Activated CD4-positive, alpha-beta T cell treated with anti-CD3 and anti-CD28 coated beads, Interleukin-10, Interleukin-2, amounts not matched to agents 100 ng/mL and 50 ng/mL, durations not matched to agents 16 hours and 8 hours (primary cell): ENCODE measurements at places on chromosomes 4 and X.

DNA sequence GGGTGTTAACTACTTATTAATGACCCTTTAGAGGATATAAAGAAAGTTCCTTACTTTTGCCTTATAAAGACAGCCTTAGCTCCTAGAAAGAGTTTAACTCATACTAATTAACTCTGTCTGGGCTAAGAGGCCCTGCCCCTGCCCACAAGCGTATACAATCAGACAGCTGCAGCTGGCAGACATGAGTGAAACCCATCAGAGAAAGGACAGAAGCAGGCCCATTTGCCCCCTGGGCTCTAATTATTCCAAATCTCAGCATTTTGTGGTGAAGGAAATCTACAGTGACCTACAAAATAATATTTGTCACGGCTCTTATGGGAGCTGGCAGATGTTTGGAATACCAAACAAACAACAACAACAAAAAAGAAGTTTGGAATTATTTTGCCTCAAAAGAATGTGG is 71.8 kb downstream of the CHRDL1 start:
- DNase-seq: no peak

GRCh38 chrX:25295466-25295865 is 279.7 kb upstream of the ARX start:
- DNase-seq: no peak

GRCh38 chr4:127993151-127993550 is 27.9 kb downstream of the ABHD18 start:
- no peak for DNase-seq

GRCh38 chr4:165922747-165923146 is 49.7 kb downstream of the TLL1 start:
- no peak for DNase-seq

GRCh38 chrX:18885328-18886004 is 98.4 kb downstream of the PHKA2 start:
- DNase-seq: peak; percentile 2

- no peak for DNase-seq
Observed at GRCh38 chrX:103889216-103889615, 57.2 kb upstream of the RAB9B start.

- DNase-seq: no peak
Observed at GRCh38 chrX:21944136-21944615, 3.7 kb downstream of the SMS start.

DNA sequence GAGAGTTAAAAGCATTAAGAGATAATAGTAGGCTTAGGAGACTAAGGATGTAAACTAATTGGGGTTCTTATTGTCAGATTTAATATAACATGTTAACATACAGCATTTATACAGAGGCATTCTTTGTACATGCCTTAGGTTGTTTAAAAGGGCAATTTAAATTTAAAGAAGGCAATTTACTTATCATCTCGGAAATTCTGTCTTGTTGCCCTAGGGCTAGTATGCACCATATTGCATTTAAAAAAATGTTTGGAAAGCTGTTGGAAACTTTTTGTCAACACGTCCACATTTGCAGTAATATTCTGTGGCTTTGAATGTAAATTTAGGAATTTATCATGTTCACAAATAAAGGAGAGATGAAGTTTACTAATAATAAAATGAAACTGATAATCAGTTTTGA is 25.5 kb downstream of the GALNT7 start:
- DNase-seq: no peak

DNA sequence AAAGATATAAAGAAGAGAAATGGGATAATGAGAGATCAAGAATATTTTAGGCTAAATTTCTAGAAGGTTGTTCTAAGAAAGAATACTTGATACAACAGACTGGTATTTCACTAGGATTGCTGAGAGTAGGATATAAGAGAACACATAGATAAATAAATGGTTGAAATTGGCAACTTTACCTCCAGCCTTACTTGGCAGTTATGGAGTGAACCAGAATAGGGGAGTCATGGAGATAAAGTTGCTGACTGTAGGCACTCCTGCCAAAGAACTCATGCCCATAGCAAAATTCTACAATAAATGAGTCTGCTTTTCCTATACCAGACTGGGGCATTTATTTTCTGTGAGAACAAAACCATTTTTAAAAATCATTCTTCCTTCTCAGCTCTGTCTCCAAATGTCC is 26.4 kb upstream of the MMRN1 start:
- no peak for DNase-seq

GRCh38 chrX:150217609-150218008 is 145.5 kb upstream of the MAMLD1 start:
- DNase-seq: no peak

DNA sequence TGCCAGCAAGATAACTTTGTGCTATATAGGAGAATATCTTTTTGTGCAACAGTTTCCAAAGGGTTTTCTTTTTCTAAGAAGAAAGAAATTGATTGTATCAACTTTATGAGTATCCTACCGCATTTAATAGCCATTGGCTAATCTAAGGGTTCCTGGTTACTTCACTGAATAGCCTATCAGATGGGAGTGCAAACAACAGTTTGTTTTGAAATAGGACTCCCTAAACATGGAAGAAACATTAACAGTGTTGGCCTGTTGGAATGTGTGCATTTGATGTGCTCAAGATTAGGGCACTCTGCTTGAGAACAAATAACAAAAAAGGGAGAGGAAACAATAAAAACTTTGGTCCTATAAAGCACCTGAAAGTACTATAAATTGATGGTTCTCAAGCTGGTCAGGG is 29.1 kb downstream of the NPNT start:
- DNase-seq: no peak

- DNase-seq: no peak
Observed at GRCh38 chrX:125786316-125786715, 379.8 kb downstream of the DCAF12L2 start.

DNA sequence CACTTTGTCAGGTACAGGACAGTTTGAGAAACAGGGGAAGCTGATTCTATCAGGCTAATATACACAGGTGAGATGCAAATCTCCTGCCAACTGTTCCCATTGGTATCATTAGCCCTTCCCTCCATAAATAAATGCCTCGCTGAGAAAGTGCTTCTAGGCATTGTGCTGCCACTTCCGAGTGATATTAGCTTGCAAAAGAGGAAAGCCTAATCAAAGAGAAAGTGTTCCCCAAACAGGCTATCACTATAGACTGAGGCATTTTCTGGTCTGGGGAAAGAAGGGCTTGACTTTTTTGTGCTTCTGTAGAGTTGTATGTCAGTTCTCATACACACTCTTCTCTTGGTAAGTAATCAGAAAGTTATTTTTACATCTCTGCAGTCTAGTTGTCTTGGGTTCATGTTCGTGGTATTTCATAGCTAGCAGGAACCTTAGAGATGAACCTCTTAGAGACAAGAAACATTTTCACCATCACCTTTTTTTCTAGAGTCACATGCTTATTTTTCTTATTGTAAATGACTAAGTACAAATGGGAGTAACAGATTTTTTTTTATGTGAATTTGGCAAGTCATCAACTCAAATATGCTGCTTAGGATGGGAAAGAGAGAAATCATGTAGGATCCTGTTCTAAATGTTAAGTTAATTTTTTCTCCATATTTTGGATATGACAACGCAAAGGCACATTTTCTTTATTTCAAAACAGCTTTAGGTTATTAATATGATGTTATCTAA is 1009.8 kb downstream of the ADGRL3 start:
- no peak for DNase-seq

- DNase-seq: no peak
Observed at GRCh38 chr4:7210824-7211223, 18.5 kb downstream of the SORCS2 start.

- DNase-seq: no peak
Observed at GRCh38 chrX:13837290-13837745, 20.4 kb upstream of the GPM6B start.

- no peak for DNase-seq
Observed at GRCh38 chrX:108159028-108159670, 67.6 kb downstream of the ATG4A start.

GRCh38 chrX:11786862-11787261 is 28.8 kb downstream of the MSL3 start:
- no peak for DNase-seq

DNA sequence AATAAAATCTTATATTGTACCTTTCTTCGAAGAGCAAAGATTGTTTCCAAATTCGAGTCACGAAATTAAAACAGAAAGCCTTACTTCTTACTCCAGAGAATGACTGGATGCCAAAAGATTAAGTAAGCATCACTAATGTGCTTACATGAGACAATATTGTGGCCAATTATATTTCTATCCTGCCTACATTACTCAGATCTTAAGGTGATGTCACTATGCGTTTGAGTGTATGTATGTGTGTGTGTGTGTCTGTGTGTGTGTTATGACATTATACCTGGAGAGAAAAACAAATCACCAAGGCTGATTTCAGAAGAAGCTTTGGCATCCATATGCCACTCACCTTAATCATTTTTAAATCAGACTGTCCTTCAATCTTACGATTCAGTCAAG is 556.3 kb downstream of the PPARGC1A start:
- peak; percentile 26 for DNase-seq

- no peak for DNase-seq
Observed at GRCh38 chrX:19647731-19648588, 132.7 kb upstream of the MAP3K15 start.

GRCh38 chr4:54959651-54960116 is 165.7 kb downstream of the KDR start:
- no peak for DNase-seq
